ENCODE measurements at places on chromosomes 16 and 17. TPM values are rescaled to one million over a fixed set of nuclear protein-coding genes. Genes with fewer than 3 reads are reported as not detected.

DNA sequence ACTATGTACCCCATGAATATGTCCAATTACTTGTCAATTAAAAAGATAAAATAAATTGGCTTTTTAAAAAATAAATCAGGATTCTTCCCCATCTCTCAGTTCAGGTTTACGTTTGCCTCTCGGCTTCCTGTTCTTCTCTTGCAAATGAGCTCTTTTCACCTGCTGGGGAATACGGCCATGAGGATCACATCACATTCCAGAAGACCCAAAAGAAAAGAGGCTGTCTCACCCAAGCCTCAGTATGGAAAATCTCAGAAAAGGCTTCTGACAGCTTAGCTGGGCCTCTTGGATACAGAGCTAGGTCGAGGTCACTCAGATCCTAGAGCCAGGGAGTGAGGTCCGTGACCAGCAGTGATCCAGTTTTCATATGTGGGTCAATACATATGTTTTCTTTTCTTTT lies 171.2 kb upstream of the SDK2 start:
- no peak for DNase-seq

DNA sequence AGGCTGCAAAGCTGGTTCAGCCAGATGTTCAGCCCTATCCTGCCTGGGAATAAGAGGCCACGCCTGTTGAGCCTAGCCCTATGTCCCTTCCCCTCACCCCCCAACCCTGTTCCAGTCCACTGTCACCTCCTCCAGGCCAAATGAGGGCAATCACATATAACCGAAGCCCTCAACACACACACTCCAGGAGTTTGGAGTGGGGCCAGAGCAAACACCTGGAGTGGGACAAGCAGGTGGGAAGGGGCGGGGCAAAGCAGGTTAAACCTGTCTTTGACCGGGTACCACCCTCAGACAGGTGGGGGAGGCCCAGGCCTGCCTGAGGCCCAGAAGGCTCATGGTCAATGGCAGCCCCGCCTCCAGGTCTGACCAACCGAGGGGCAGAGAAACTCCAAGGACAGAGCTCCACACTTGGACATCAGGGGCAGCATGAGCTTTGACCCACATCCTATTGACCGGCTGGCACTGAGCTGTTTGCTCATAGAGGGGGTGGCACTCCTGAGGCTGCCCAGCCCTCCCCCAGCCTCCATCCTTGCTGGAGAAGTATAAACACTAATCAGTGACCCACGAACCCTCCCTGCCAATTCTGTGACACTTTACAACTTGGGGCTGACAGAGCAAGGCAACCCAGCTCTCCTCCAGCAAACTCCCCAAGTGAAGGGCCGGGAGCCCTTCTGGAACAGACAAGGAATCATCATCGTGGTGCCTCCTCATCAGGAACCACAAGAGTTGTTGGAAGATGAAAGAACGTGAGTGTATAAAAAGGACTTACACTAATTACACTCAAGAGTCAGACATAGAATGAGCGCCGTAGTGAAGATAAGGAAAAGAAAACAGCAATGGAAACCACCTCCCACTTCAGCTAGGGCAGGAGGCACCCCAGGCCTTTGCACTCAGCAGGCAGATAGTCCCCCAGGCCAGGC lies 1.5 kb downstream of the ESRP2 start:
- no peak for DNase-seq

Gene HSD17B1
- 0.33 TPM for total RNA-seq

Gene RHBDF1
- 10.0 TPM for total RNA-seq

DNA sequence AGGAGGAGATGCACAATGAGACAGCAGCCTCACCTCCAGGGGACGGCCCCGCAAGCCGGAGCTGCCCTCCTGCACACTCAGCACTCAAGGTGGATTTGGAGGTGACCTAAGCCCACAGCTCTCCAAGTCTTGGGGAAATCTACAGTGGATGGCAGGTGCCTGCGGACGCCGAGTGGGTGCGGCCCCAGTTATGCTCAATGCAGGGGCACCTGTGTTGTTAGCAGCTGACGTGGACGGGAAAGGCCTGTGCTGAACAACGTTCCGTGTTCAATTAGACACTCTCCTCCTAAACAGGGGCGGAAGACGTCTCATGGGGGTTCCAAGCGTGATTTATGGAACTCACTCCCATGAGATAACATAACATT lies 22.0 kb upstream of the METRNL start:
- no peak for DNase-seq

DNA sequence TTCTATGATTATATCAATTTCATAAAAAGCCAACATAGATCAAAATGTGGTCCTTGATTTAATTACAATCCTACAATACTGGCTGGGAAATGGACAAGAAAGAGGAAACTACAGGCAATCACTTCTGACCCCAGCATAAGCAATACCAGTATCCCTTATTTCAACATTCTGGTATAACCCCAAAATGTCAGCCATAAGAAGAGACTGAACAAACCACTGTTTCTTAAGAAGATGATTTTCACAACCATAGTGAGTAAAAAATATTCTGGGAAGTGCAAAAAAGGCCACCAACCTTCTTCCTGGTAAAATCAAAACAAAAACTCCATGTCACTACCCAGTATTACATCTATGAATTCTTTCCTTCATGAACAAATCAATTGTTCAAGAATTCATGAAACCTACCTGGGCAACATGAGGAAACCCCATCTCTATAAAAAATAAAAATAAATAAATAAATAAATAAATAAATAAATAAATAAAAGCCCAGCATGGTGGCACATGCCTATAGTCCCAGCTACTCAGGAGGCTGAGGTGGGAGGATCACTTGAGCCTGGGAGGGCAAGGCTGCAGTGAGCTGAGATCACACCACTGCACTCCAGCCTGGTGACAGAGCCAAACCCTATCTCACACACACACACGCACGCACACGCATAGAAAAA lies 7.5 kb downstream of the N4BP1 start:
- DNase-seq, result no peak

- DNase-seq, result no peak
Observed at GRCh38 chr16:6335072-6335471, 997.6 kb upstream of the RBFOX1 start.

DNA sequence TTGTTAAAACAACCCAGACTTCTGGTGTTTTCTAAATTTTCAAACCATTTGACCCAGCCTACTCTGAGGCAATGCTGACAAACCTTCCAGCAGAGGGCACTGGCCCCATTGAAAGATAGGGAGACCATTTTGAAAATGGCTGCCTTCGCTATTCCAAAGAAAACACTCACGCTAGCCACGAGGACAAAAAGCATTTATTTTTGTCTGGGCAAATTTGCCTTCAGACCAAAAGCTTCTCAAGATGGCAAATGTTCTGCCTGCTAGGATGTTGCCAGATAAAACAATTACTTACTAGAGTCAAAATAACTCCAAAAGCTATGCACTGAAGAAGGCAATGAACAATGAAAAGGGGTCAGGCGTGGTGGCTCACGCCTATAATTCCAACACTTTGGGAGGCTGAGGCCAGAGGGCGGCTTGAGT lies 296.7 kb upstream of the IRX5 start:
- DNase-seq, result no peak

GRCh38 chr16:73171380-73171779 lies 123.5 kb upstream of the ZFHX3 start:
- no peak for DNase-seq

Gene UTS2R
- total RNA-seq, result not detected

- no peak for DNase-seq
Observed at GRCh38 chr17:67769231-67769630, 51.5 kb downstream of the NOL11 start.

Gene KRTAP4-8
- total RNA-seq, result not detected

- DNase-seq, result no peak
Observed at GRCh38 chr17:10216213-10216938, 18.0 kb upstream of the GAS7 start.

DNA sequence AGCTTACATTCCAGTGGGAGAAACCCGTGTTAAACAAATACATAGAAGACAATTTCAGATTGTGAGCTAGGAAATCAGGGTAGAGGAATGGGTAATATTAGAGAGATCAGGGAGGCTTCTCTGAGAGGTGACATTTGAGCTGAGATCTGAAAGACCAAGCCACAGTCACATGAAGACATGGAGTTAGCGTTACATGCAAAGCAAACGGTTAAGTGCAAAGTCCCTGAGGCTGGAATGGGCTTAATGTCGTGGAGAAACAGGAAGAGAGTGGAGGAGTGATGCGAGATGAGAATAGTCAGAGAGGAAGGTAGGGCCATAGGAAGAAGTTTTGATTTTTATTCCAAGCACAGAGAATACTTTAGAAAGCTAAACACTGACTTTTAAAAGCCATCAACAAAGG lies 246.1 kb downstream of the IRX3 start:
- DNase-seq, result no peak

- DNase-seq, result peak; percentile 79
Observed at GRCh38 chr17:8162233-8162996, at the start of gene VAMP2. TSS of gene VAMP2 (minus strand) at chr17:8162948. CDS start at chr17:8162879, 69 bp downstream.

GRCh38 chr16:50268352-50268751 lies 2.0 kb downstream of the ADCY7 start:
- DNase-seq, result no peak

DNA sequence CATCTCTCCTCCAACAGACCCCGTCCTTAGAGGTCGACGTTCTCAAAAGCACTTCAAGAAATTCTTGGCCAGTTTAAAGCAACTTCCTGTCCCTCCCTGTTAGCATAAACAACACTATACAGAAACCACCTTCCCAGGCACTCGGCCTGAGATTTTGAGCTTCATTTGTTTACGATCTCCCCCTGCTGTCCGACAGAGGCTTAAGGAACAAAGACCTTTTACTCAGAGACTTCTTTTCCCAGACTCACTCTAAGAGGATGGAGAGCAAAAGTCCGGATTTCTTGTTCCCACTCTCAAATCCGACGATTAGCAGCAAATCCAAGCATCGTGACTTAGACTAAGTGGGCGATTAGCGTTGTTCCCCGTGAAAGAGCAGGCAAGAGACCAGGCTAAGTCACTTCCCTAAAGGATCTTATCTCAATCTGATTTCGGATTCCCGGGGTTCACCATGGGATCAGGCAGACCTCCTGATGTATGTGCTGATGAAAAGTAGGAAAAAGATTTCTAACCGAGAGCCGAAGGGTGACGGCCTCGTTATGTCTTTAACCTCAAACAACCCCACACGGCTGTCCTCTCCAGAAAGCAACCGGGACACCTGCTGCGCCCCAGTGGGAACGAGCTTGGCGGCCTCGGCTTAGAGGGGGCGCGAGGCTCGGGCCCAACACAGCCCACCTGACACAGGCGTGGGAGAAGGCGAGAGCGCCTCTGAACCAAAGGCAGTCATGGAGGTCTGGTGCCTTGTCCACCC lies 598 bp downstream of the INPP5K start:
- peak; percentile 58 for DNase-seq

GRCh38 chr17:11023639-11024479 lies 186.0 kb upstream of the PIRT start:
- DNase-seq, result no peak

Gene MYH1
- 1,569 TPM for total RNA-seq

DNA sequence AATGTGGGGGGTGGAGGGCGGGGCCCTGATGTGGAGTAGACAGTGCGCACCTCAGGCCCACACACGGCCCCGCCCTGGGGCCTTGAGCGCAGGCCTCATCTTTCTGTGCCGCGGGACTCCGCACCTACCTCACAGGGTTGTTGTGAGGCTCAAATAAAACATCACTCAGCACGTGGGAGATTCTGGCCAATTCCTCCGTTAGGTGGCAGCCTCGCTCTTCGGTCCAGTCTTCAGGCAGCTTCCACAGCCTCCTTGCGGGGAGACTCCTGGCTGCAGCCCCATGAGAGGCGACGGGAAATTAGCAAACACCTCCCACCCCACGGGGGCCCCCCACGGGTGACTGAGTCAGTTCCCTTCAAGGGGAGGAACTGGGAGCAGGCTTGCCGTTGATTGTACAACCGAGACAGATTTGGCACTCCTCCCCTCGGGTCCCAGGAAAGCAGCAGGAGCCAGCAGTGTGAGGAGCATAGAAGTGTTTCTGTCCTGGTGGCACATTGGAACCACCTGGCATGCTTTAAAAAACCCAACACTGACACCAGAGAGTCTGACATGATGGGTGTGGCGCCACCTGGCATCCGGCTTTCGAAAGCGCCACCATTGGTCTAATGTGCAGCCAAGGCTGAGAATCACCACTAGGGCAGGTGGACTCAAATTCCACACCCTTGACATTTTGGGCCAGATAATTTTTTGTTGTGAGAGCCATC lies 7.6 kb downstream of the MRM1 start:
- peak; percentile 45 for DNase-seq

Gene OR1E2
- 0.49 TPM for total RNA-seq

GRCh38 chr17:40937384-40937819 lies at the start of gene KRT23:
TSS of gene KRT23 (minus strand) at chr17:40937646. CDS start at chr17:40936603, 1,043 bp downstream.
- no peak for DNase-seq

DNA sequence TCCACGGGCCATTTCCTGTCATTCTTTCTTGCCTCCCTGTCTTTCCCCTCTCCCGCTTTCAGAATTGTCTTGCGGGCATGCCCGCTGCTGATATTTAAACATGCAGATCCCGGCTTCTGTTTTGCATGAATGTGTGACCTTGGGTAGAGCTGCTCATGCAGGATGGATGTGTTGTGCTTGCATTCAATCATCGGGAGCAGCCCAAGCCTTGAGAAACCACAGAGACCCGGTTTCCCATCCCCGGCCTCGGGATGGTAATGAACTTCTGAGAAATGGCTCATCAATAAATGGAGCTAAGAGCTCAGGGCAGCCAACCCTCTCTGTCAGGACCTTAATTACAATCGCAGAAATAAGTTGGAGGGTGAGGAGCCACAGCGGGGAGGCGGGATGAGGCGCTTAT lies 303.7 kb upstream of the TNRC6C start:
- DNase-seq, result no peak

GRCh38 chr17:72192800-72193192 lies 72.0 kb downstream of the SOX9 start:
- no peak for DNase-seq

DNA sequence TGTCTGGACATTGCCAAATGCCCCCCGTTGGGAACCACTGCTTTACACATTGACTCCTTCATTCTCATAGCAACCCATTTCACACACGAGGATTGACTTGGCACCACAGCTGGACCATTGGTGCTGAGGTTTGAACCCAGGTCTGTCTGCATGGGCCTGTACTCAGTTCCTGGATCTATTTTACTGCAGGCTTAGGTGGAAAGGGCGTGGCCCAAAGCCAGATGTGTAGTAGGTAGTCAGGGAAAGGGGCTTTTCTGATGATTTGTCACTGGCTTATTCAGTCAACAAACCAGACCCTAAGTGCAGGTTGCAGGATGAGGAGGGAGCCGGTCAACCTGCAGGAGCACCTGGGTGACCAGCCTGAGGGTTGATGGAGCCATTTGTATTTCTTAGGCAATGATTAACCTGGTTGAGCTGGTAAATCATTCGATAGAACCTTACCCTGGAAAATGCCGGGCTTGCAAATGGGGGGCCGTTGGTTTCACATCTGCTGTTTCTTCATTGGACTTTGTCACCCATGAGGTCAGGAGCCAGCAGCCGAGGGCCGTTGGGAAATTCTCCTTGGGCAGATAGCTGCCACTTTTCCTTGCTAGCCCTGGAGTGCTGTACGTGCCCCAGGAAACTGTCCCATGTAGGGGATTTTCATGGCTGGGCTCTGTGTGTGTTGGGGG lies 104.4 kb downstream of the CMIP start:
- DNase-seq, result no peak

GRCh38 chr16:66849549-66849948 lies 5.3 kb downstream of the CA7 start:
- no peak for DNase-seq

Gene MT1M
- total RNA-seq, result not detected

Measured in gastrocnemius medialis (tissue), 4 donors.